ENCODE measurements at places on chromosomes 13 and 19.

- no peak for DNase-seq
Measured at GRCh38 chr13:66222127-66222526, 1008.0 kb downstream of the PCDH9 start.

- no peak for DNase-seq
Measured at GRCh38 chr13:85277748-85278147, 521.5 kb downstream of the SLITRK6 start.

GRCh38 chr19:2476451-2477140 lies 669 bp downstream of the GADD45B start:
- DNase-seq, result peak; percentile 78

DNA sequence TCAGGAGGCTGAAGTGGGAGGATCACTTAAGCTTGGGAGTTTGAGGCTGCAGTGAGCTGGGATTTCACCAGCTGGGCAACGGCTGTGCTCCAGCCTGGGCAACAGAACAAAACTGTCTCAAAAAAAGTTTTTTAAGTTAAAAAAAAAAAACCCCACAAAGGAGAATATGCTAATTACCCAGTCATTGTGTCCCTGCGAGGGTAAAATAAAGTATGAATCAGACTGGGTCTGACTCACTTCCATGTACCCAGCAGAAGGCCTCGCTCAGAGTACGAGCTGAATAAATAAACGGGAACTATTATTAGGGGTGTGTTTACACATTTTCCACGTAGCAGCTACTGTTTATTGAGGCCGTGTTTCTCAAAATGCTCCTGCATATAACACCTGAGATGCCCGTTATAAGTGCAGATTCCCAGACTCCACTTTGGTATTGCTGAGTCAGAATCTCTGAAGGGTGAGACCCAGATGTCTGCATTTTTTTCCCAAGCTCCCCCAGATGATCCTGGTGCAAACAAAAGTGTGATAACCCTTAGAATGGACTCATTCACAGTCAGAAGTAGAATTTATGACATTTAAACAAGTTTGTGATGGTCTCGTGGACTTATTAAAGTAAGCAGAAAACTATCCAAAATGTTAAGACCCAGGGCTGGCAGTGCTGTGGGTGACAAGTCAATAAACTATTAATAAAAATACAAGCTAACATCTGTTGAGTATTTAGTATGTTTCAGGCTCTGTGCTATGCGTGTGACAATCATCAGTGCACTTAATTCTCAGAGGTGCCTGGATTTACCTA lies 28.2 kb downstream of the KCNC3 start:
- no peak for DNase-seq

DNA sequence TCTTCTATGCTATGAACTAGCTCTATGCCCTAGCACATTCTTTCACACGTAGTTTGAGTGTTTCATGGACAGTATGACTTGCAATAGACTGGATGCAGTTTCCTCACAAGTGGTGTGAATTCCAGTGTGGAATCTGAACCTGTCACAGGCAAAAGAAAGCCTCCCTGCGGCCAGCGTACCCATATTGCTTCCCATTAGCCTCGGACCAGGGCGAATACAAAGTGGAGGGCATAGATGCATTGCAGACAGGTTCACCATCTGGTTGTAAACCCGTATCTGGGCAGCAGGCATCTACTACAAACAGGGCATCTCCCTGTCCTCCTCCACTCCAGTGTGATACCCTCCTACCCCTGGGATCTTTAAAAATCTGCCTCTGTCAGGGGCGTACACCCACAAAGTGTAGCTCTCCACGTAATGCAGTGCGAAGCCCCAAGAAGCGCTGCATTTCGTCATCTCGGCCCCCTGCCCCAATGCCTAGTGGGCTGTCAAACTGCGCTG lies 1.4 kb upstream of the CIC start:
- DNase-seq, result no peak

DNA sequence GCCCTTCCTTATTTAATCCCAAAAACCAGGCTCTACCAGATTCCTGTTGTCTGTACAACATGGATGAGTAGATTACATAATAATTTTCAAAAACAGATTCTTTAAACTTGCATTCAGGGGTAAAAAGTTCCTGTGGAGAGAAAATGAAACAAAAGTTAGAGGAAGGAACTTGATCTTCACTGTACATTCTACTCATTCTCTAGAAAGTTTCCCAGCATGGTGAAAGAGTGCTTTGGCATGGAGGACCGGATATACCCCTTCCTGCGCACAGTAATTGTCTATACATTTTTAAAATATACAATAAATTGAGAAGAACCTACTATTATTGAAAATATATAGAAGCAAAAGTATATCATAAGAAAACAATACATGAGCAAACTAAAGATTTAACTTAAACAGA lies 274.2 kb downstream of the ITGBL1 start:
- DNase-seq, result no peak

GRCh38 chr13:99528547-99528946 lies 27.3 kb downstream of the TM9SF2 start:
- DNase-seq, result peak; percentile 7

Data from erythroblast (primary cell).